ENCODE measurements at places on chromosomes 6 and 20.

DNA sequence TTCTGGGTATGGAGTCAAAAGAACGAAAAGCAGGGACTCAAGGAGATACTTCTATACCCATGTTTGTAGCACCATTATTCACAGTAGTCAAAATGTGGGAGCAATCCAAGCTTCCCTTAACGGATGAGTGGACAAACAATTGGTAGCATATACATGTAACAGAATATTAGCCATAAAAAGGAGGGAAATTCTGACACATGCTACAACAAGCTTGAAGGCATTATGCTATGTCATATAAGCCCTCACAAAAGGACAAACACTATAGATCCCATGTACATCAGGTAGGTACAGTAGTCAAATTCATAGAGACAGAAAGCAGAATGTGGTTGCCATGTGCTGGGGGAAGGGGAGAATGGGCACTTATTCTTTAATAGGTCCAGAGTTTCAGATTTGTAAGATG lies 37.6 kb downstream of the CDK19 start:
- DNase-seq: no peak

DNA sequence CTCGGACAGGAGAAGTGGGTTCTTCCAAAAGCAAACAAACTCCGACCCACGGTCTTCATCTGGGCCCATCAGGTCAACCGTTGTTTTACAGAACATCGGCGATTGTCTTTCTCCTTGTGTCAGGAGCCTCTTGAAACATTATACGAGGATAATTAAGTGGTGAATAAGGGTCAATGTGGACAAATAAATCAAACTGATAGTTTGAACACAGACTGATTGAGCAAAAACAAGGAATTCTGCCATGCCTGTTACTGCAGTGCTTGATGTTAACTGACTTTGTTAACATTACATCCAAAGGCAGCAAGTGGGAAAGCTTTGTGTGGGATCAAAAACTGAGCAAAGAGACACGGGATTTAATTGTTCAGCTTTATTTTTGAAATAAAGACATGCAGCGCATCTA lies 101.1 kb upstream of the IFNGR1 start:
- no peak for DNase-seq

DNA sequence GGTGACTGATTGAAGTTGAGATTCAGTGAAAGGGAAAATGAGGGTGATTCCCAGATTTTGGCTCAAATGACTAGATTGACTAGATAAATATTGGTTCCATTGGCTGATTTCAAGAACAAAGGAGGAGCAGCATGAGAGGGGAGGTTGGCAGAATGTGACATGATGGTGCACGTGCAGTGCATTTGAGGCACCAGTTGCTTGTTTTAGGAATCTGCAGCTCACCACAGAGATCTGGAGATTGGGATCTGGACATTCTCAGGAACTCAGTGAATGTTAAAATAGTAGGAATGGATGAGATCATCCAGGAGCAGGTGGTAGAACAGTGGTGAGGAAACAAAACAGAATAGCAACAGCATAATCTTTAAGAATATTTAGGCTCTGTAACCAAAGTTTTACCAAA lies 496.3 kb downstream of the DHX35 start:
- no peak for DNase-seq

GRCh38 chr6:144053601-144054000 lies 41.8 kb downstream of the SF3B5 start:
- no peak for DNase-seq

GRCh38 chr20:53270792-53271375 lies 298.7 kb downstream of the TSHZ2 start:
- no peak for DNase-seq

- peak; percentile 23 for DNase-seq
Observed at GRCh38 chr6:43052842-43053544, 658 bp downstream of the CUL7 start.

DNA sequence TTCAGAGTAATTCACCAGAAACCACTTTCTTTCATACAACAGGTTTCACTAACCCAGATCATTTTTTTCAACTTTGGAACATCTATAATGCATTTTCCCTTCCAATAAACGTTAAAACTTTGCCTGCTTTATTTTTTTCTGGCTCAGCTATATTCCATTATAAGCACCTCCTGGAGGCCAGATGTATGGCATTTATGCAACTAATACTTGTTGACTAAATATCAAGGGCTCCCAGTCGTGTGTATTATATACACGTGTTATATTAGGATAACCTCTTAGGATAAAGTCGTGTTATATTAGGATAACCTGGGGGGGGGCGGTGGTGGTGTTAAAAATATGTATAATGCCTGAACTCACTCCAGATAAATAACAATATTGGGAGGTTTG lies 6.7 kb downstream of the OPN5 start:
- no peak for DNase-seq

- no peak for DNase-seq
Observed at GRCh38 chr6:170172825-170173256, 118.0 kb downstream of the DLL1 start.

GRCh38 chr6:89553431-89553830 lies 85.1 kb downstream of the LYRM2 start:
- DNase-seq: no peak

GRCh38 chr20:23049201-23050075 lies at the start of gene THBD:
Gene THBD (minus strand): TSS chr20:23049672. CDS start chr20:23049504, 168 bp downstream.
- peak; percentile 26 for DNase-seq

DNA sequence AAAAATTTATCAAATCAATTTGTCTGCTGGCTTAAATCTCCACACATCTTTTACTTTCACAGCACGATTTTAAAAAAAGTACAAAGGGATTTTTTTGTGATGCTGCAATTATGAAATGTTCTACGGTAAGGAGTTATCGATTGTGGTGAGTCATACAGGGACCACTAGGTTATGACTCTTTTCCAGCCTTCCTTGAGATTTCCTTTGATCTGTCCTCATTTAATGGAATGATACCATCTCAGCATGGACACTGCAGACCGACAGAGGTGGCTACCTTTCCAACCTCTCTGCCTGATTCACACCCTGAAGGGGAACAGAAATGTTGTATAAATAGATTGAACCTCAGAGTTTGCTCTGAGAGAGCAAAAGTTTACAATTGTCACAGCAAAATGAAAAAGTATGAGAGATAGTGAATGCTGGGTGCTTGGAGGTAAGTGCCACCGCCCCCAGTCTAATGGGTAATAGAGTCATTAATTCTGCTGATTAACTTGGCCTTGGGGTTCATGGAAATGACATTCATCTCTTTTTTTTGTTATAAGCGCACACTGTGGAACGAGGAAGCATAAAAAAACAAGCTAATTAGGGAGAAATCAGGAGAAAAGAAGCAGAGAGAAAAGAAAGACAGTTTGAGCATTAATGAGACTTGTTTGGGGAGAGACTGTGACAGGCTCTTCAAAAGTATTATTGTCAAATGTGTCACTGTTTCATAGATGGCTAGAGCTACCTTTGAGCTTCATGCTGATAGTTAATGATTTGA lies 306.0 kb downstream of the RNF144B start:
- DNase-seq: no peak

GRCh38 chr6:3878048-3878666 lies 29.0 kb downstream of the FAM50B start:
- no peak for DNase-seq

- DNase-seq: peak; percentile 92
Observed at GRCh38 chr6:149749594-149750135, at the start of gene PCMT1. Gene PCMT1 (plus strand): TSS chr6:149749741. CDS start chr6:149749902, 161 bp downstream.

GRCh38 chr6:116087437-116088027 lies 13.1 kb upstream of the NT5DC1 start:
- DNase-seq: no peak

- DNase-seq: no peak
Observed at GRCh38 chr20:53576586-53577318, 16.9 kb downstream of the ZNF217 start.

GRCh38 chr6:32177183-32177787 lies 920 bp upstream of the RNF5 start:
- DNase-seq: peak; percentile 54

- no peak for DNase-seq
Observed at GRCh38 chr6:38482466-38482865, 157.3 kb downstream of the BTBD9 start.

GRCh38 chr6:85449388-85449817 lies 480 bp upstream of the NT5E start:
- peak; percentile 64 for DNase-seq

DNA sequence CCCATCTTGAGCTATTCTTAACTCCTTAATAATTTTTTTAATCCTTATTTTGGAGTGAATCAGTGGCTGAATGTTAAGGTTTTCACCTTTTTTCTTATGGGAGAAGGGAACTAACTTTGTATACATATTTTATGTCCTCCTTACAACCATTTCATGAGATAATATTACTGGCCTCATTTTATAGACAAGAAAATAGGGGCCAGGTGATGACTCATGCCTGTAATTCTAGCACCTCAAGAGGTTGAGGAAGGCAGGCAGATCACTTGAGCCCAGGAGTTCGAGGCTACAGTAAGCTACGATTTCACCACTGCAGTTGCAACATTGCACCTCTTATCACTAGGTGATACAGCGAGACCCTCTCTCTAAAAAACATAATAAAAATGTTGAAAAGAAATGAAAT lies 128.7 kb downstream of the TMEM242 start:
- no peak for DNase-seq

- no peak for DNase-seq
Observed at GRCh38 chr6:165776691-165777090, 113.7 kb upstream of the PDE10A start.

- no peak for DNase-seq
Observed at GRCh38 chr6:14763139-14763538, 482.7 kb upstream of the JARID2 start.

DNA sequence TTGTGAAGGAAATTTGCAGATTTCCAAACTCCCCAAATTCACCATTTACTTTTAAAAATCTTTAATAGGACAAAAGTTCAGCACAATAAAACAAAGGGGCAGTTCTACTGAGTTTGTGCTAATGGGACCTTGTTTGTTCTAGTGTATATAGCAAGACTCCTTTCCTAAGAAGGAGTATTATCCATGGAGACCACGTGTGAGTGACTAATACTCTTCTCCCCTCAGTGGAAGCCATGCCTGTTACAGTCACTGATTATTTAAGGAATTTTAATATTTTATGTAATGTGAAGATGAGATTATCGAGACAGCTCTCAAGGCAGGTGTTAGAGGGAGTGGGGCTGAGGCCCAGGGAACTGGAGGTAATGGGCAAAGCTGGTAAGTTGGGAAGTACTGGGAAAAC lies 16.4 kb upstream of the QKI start:
- DNase-seq: no peak

GRCh38 chr6:21213492-21213891 lies 380.1 kb upstream of the SOX4 start:
- no peak for DNase-seq

- DNase-seq: no peak
Observed at GRCh38 chr20:19549896-19550295, 208.2 kb upstream of the RIN2 start.

GRCh38 chr20:15200147-15200565 lies 862.7 kb upstream of the FLRT3 start:
- DNase-seq: peak; percentile 2

DNA sequence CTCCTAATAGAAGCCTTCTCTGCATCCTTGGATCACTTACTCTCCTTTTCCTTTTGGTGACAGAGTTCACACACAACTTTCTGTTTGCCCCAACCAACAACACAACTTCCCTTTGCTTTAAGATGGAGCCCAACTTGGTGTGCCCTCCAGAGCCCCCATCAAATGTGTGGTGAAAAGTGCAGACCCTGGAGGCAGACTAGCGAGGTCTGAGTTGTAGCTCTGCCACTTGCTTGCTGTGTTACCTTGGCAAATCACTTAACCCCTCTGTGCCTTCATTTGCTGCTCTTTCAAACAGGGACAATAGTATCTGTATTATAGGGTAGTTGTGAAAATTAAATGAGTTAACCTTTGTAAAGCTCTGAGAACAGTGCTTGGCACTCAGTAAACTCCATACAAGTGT lies 34.3 kb upstream of the CCN6 start:
- no peak for DNase-seq

GRCh38 chr20:23649242-23649641 lies 11.5 kb upstream of the CST3 start:
- DNase-seq: no peak

DNA sequence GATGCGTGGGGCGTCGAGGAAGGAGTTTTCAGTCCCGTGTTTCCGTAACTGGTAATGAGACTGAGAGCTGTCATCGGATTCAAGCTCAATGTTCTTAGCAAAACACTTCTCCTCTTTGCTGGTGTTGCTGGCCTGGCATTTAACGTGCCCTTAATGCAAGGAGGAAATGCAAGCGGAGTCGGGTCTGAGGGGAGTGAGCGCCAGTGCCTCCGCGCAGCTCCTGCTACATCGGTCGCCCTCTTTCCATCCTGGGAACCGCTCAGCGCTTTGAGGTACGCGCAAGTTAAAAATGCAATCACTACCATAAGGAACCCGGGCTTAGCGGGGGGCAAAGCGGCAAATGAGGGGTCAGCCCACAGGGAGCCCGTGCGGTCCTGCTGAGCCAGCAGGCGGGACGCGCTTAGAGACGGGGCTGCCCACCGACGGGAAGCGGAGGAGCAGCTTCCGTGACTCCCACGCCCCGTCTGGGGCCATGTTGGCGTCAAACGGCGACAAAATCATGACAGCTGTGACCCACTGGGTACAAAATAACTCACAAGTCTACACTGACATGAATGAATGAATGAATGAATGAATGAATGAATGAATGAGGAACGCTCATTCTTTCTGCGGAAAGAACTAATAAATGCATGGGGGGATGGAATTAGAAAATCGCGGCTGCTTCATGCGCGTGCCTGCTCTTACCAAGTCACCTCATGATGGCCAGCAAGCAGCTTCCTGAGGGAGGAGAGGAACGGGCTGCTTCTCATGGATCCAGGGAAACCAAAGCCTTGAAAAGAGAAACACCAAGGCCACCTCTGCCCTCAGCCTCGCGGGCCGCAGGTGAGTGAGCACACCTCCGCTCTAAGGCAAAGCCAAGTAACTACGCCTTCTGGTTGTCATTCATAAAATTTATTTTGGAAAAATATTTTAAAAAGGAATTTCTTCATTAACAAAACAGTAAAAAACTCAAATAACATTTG lies 9.3 kb downstream of the DLL1 start:
- DNase-seq: no peak

DNA sequence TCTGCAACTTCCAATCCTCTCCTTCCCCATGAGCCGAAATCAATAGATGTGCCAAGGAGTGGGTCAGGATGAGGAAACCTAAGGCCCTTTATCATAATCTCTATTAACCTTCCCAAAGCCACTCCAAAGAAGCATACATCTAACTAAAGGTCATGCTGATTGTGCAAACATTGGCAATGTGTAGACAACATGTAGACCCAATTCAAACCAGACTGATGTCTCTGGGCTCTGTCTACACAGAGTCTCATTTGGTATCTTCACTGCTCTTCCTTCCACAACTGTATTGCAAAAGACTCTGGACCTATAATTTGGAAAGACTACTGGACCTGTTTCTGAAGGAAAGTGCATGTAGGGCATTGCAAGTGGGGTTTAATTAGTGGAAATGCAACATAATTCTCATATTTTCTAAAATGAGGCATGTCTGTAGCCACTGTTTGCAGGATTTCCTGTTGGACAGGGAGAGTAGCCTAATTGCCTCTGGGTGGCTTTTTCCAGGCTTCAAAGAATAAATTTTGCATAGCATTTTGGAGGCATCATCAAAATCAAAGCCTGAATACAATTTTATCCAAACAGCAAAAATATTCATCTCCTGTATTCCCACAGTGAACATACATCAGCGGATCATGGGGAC lies 35.0 kb upstream of the MLIP start:
- no peak for DNase-seq

- DNase-seq: no peak
Observed at GRCh38 chr20:278181-278580, 12.4 kb downstream of the C20orf96 start.

Data from activated T-cell treated with anti-CD3 and anti-CD28 coated beads, Interleukin-2, amount 50 U/mL, for 72 hours (primary cell).